H1 (cell line): ENCODE measurements at places on chromosomes 1 and 21. TPM values are rescaled to one million over a fixed set of nuclear protein-coding genes. Genes with fewer than 3 reads are reported as not detected.

The PROK1 gene
- total RNA-seq = not detected in 2 replicates

DNA sequence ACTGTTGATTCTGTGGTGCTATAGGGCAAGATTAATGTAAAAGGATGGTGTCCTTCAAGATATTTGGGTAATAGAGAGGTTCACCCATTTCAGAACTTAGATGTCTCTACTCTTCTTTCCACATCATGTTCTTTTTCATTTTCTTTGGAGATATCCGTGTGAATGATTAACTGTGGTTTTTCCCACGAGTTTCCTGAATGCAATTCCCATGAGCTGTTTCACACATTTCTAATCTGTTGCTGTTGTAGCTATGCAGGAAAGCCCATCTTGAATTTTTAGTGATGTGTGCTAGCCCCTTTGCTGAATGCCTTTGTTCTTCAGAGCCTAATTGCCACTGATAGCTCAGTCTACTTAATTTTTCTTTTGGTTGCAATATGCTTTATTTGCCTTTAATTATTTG lies 27.6 kb downstream of the SNX27 start:
- H3K27me3 ChIP-seq = no peaks in the 10 kb centered on the region
- DNase-seq = no peak
- no peak overlapping the region for H3K4me3 ChIP-seq
- no peaks in the 10 kb centered on the region for H3K36me3 ChIP-seq
- H3K4me1 ChIP-seq = no peaks in the 10 kb centered on the region

The ST6GALNAC3 gene
- 17.2 and 19.0 TPM in 2 replicates for total RNA-seq

- no peaks in the 10 kb centered on the region for H3K36me3 ChIP-seq
- H3K4me3 ChIP-seq = no peak overlapping the region; the same call in 1 of the 2 replicates
- no peak for DNase-seq
- no peaks in the 10 kb centered on the region for H3K27me3 ChIP-seq
- peaks cover 4% of the 10 kb centered on the region for H3K4me1 ChIP-seq
Observed at GRCh38 chr1:203691447-203691846, 64.8 kb downstream of the ATP2B4 start.

- no peaks in the 10 kb centered on the region; the same call in 1 of the 2 replicates for H3K27me3 ChIP-seq
- no peak for DNase-seq
- no peaks in the 10 kb centered on the region for H3K36me3 ChIP-seq
- H3K4me3 ChIP-seq = no peak overlapping the region
- H3K4me1 ChIP-seq = peaks cover 13% of the 10 kb centered on the region
Observed at GRCh38 chr1:3727825-3728776, 24.1 kb upstream of the CCDC27 start.

GRCh38 chr1:48920851-48921250 lies 144.2 kb upstream of the BEND5 start:
- no peak overlapping the region for H3K4me3 ChIP-seq
- no peaks in the 10 kb centered on the region; the same call in 1 of the 2 replicates for H3K4me1 ChIP-seq
- H3K36me3 ChIP-seq = no peaks in the 10 kb centered on the region
- H3K27me3 ChIP-seq = no peaks in the 10 kb centered on the region

- no peak overlapping the region for H3K4me3 ChIP-seq
- H3K4me1 ChIP-seq = no peaks in the 10 kb centered on the region
- peaks cover 35% of the 10 kb centered on the region for H3K36me3 ChIP-seq
- H3K27me3 ChIP-seq = no peaks in the 10 kb centered on the region
- DNase-seq = no peak
Observed at GRCh38 chr1:149966405-149966804, 29.7 kb upstream of the MTMR11 start.

GRCh38 chr1:40303051-40303771 lies 13.9 kb downstream of the COL9A2 start:
- H3K4me1 ChIP-seq = no peaks in the 10 kb centered on the region; the same call in none of the 2 replicates
- no peaks in the 10 kb centered on the region for H3K27me3 ChIP-seq
- no peak overlapping the region for H3K27ac ChIP-seq
- DNase-seq = no peak
- no peaks in the 10 kb centered on the region for H3K36me3 ChIP-seq
